ENCODE measurements at places on chromosomes 5 and 9.

- DNase-seq: no peak
These were observed 55.8 kb upstream of the ACTBL2 start for GRCh38 chr5:57538341-57538955.

- no peak for DNase-seq
These were observed 18.3 kb upstream of the MUSK start for GRCh38 chr9:110650261-110650660.

GRCh38 chr9:92663126-92663525, 6.8 kb downstream of the IPPK start:
- no peak for DNase-seq

- DNase-seq: no peak
These were observed 382.3 kb downstream of the ACTL7B start for GRCh38 chr9:108473209-108474112.

DNA sequence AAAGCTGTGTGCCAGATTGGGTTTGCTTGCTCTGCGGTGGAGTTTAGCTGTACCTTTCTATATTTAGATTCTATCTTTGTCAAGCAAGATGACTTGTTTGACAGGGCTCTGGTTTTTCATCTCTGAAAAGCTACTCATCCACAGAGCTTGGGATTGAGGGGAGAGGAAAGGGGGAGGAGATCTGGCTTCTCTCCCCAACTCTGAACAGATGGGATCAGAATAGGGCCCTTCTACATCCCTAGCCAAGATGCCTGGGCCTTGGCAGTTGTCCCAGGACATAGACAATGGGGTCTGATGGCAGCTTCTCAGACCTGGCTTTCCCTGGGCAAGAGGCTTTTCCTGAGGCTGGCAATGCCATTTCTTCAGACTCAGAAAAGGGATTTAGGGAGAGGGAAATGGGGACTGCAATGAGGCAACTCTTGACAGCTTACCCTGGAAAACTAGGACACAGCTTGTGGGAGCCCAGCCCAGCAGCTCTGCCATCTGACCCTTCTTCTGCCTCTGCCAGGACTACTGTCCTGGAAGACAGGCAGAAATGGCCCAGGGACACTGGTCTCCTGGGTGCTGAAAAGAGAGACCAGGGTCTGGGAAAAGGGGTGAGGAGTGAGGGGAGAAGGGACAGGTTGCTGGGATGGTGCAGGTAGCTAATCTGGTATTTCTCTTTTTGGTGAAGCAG, 50.2 kb upstream of the ASTN2 start:
- DNase-seq: no peak

DNA sequence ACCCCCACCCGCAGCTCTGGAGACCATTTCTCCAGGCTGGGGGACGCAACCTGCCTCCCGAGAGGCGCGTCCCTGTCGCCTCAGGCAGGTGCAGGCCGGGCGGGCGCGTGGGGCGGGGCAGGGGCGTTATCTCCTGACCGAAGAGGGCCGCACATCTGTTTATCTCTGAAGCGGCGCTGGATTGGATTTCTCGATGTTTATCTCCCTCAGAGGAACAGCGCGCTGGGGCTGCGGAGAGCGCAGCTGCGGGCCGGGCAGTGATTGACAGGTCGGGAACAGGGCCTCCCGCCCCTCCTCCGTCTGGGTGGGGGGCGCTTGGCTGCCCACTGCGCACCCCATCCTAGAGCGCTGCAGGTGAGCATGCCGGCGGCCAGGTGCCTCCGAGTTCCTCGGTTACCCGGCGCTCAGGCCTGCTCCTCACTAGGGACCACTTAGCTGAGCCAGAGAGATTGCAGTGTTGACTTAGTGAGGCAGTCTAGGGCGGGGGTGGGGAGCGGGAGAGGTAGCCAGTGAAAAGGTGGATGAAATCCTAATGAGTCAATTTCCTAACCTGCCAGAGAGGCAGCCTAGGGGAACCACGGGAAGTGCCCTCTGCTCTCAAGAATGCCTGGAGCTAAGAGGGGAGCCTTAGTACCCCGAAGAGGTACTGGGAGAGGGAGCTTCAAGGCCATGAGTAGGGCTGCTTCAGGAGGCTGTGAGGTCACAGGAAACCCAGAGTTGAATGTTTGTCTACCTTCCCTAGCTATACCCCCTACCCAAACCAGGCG, 39.6 kb upstream of the TIFAB start:
- DNase-seq: no peak

GRCh38 chr9:111622626-111623025, 8.5 kb upstream of the DNAJC25 start:
- DNase-seq: no peak

GRCh38 chr9:133239533-133240090, 30.6 kb upstream of the OBP2B start:
- no peak for DNase-seq

- no peak for DNase-seq
These were observed 127.6 kb downstream of the EDIL3 start for GRCh38 chr5:84257061-84257460.

- DNase-seq: no peak
These were observed 31.3 kb upstream of the HTR4 start for GRCh38 chr5:148685520-148686134.

DNA sequence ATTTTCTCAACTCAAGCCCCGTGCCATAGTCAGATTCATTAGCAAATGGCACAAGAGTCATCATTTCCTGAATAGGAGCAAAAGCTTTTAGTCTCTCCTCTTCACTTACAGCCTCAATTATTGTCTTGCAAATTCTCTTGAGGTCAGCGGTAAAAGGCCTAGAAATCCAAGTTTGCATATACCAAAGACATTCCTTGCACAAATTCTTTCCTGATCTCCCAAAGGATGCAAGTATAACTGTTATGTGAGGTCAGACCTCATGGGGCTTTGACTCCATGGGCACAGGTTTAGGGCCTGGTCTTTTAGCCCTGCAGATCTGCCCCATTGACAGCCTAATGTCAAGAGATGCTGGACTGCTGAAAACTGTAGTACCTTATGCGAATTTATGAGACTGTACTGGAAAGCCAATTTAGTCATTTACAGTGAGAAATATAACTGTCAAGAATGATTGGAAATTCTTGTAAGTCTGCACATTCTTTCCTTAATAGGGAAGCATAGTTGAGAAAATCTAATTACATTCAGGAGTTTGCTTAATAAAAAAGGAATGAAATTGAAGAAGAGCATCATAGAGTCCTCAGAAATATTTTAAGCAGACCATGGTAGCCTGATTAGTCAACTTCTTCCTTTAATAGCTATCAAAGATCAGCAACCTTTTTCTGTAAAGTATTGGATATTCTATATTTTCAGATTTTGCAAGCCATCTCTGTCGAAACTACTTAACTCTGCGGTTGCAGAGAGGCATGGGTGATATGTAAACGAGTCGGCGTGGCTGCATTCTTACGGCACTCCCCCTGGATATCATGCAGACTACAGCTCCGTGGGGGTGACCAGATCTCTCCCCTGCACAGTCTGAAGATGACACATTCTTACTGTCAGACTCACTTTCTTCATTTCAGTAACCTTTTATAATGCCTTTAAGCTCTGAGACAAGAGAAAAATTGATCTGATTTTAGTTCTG, 45.2 kb downstream of the GCNT4 start:
- DNase-seq: no peak

DNA sequence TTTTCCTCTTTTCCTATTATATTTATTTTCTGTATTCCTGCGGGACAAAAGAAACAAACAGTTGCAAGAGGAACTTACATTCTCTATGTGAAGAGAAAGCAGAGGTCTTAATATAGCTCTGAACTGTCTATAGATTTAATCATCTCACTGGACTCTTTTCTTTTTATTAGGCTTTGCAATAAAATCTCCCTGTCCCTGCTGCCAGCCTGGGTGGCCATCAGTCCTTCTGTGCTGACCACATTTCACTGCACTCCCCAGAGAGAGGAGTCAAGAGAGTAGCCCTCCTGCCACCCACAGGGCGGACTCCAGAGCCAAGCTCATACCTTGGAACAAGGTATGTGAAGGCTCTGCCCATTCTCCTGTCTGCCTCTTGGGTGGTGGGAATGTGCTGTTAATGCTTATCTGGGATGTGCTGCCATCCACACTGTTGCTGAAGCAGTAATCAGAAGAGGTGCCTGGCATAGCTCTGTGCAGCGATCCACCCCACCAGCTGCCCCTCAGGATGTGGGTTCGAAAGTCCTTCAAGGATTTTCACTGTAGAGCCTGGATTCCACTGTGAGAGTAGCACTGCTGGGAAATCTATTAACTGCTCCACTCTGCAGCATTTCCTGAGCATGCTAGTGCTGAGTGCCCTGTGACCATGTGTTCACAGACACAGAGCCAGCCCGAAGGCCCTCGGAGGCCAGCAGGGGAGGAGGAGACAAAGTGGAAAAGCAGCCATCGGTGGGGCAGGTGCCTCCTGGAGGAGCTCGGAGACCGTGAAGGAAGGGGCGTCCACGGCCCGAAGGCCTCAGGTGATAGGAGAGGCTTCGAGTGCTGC, 334.6 kb downstream of the MED10 start:
- DNase-seq: no peak

- DNase-seq: no peak
These were observed 12.4 kb upstream of the SIL1 start for GRCh38 chr5:139210585-139210984.

GRCh38 chr9:78541868-78542443, 245.0 kb downstream of the PSAT1 start:
- DNase-seq: no peak

GRCh38 chr9:93223260-93224180, 39.6 kb downstream of the WNK2 start:
- no peak for DNase-seq

GRCh38 chr5:43627028-43627427, 24.0 kb downstream of the NNT start:
- DNase-seq: no peak

DNA sequence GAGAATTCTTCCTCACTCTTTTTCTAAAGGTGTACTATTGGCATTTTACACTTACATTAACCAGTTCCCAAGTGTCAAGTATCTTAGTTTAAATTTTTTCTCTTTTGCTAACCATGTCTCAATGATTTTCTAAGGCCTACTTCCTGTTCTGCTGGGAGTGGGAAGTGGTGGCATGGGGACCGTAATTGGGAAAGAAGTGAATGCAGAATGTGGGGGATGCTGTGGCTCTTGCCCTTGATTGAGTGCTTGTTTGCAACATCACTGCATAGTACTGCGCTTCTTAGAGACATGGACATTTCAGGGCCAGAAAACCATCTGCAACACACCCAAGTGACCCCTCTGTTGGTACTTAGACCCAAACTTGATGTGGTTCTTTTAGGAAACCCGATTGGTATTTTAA, 32.8 kb downstream of the MRRF start:
- no peak for DNase-seq

GRCh38 chr9:122125158-122125508, 32.0 kb upstream of the TTLL11 start:
- peak; percentile 82 for DNase-seq

DNA sequence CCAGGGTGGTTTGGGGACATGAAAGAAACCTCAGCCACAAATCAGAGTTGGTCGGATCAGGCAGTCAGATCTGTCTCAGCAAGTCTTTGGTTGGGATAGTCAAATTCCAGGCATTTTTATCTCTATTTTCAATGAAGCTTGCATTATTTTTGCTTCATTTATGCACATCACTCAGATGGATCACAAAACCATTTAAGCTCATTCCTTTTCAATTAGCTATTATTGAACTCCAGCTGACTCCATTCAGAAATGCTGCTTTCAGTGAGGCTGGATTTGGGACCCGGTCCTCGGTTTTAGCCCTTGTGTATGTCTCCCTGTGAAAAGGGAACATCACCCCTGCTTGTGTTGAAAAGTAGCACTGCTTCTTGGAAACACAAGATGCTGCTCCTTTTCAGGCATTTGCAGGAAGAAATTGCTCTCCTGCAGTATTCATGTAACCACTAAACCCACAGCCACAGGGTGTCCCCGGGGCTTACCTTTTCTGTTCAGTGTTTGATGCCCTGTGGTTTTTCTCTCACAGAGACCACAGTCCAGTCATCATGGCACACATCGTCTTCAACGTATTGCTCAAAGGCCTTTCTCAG, 232.9 kb downstream of the NFIB start:
- no peak for DNase-seq

DNA sequence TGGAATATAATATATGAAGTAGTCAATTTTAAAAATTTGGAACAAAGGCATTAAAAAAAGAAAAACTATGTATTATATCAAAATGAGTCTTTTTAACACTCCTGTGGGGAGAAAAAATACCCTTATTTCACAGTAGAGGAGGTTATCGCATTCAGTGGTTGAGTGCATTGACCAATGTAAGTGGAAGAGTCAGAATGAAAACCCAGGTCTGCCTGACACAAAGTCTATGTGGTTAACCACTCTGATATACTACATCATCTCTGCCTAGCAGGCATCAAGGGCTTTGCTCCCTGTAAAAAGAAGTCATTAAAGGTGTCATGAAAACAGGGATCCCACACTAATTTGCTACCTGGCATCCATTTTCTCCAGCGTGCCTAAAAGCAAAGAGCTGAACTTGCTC, 417.2 kb upstream of the C9orf72 start:
- DNase-seq: no peak

- no peak for DNase-seq
These were observed 200.3 kb downstream of the HSPA4 start for GRCh38 chr5:133252133-133252480.

Measured in memory B cell (primary cell).